Fibroblast of lung (primary cell): ENCODE measurements at places on chromosomes 5 and 9.

GRCh38 chr9:127755061-127756060 is 20.3 kb upstream of the TOR2A start:
- H3K4me3 ChIP-seq = no peak overlapping the region
- H3K27me3 ChIP-seq = peaks cover 33% of the 10 kb centered on the region
- H3K27ac ChIP-seq = no peak overlapping the region
- H3K4me1 ChIP-seq = no peaks in the 10 kb centered on the region
- DNase-seq = no peak

GRCh38 chr9:137552022-137552768 is 516 bp downstream of the MRPL41 start:
- H3K4me3 ChIP-seq = peak overlapping the region; percentile 81
- no peaks in the 10 kb centered on the region for H3K27me3 ChIP-seq

- no peaks in the 10 kb centered on the region for H3K27me3 ChIP-seq
- no peak overlapping the region for H3K4me3 ChIP-seq
- no peak overlapping the region for H3K27ac ChIP-seq
- H3K36me3 ChIP-seq = no peaks in the 10 kb centered on the region
Observed at GRCh38 chr5:135625961-135626360, 47.2 kb upstream of the CXCL14 start.

- H3K36me3 ChIP-seq = no peaks in the 10 kb centered on the region
- H3K27me3 ChIP-seq = no peaks in the 10 kb centered on the region
- no peak overlapping the region for H3K4me3 ChIP-seq
- H3K4me1 ChIP-seq = no peaks in the 10 kb centered on the region
- DNase-seq = peak; percentile 5
Observed at GRCh38 chr9:77304543-77304942, 127.2 kb downstream of the VPS13A start.

GRCh38 chr5:77991084-77991483 is 214.9 kb upstream of the TBCA start:
- H3K27me3 ChIP-seq = no peaks in the 10 kb centered on the region
- H3K4me1 ChIP-seq = no peaks in the 10 kb centered on the region
- no peak overlapping the region for H3K27ac ChIP-seq
- no peak overlapping the region for H3K4me3 ChIP-seq
- no peak for DNase-seq
- H3K36me3 ChIP-seq = no peaks in the 10 kb centered on the region

DNA sequence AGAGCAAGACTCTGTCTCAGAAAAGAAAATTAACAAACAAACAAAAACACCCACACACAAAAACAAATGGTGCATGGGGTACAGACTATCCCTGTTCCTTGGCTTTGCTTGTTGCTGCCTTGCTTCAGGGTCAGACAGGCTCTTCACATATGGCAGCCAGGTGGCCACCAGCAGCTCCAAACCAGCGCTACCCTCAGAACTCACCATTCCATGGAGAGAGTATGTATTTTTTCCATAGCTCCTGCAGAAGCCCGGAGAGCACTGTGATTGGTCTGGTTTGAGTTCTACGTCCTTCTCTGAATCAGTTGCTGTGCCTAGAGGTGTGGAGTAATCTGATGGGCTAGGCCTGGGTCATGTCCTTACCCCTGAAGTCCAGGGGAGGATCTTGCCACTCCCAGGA is 25.2 kb upstream of the HSPA9 start:
- peaks cover 2% of the 10 kb centered on the region for H3K4me1 ChIP-seq
- no peaks in the 10 kb centered on the region for H3K36me3 ChIP-seq
- peaks cover 16% of the 10 kb centered on the region for H3K27me3 ChIP-seq
- DNase-seq = no peak

- H3K27ac ChIP-seq = no peak overlapping the region
- H3K4me3 ChIP-seq = no peak overlapping the region
- no peaks in the 10 kb centered on the region for H3K4me1 ChIP-seq
Observed at GRCh38 chr5:176719113-176719739, 71.9 kb downstream of the TSPAN17 start.

DNA sequence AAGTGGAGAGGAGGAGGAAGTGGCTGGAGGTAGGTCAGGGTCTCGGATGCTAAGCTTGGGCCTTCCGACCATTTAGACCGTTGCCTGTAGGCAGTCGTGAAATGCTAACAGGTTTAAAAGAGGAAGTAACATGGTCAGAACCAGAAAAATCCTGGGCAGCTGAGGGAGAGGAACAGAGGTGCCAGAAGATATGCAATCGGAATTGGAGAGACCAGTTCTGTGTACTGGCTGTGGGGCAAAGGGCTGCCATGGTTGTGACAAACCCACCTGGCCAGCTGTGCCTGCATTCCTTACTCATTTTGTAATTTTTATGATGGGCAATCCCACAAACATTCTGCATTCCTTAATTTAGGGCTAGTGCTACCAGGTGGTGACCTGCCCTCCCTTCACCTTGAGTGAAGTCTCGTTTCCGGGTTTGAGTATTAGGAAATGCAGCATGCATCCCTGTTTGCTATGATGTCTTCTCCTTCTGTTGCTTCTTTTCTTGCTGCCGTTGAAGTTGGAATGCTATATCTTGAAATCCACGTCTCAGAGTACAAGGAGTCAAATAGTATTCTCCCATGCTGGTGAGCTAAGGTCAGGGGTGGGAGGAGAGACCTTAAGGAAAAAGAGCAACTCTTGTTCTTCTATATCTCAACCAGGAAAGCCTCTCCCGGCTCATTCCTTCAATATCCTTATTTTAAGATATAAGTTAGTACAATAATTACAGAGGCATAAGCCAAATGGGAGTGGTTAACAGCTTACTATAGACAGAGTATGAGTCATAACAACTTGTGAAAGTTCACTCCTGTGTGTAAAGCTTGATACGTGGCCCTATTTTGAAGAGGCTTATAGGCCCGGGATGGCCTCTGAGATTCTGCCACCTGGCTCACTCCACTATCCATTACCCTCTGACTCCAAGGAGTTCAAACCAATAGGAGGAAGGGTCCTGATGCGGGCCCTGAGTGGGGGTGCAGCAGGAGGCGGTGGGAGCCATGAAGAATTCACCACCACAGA is 37.0 kb downstream of the B4GALT1 start:
- DNase-seq = peak; percentile 62
- no peak overlapping the region for H3K27ac ChIP-seq
- no peaks in the 10 kb centered on the region for H3K27me3 ChIP-seq
- no peak overlapping the region for H3K4me3 ChIP-seq

- H3K27ac ChIP-seq = no peak overlapping the region
- H3K4me1 ChIP-seq = no peaks in the 10 kb centered on the region
- no peak overlapping the region for H3K4me3 ChIP-seq
- no peak for DNase-seq
- H3K27me3 ChIP-seq = no peaks in the 10 kb centered on the region
- no peaks in the 10 kb centered on the region for H3K36me3 ChIP-seq
Observed at GRCh38 chr5:32996336-32996735, 285.2 kb downstream of the NPR3 start.

GRCh38 chr5:1352231-1353219 is 7.6 kb upstream of the CLPTM1L start:
- H3K4me3 ChIP-seq = no peak overlapping the region
- H3K4me1 ChIP-seq = no peaks in the 10 kb centered on the region
- peaks cover 2% of the 10 kb centered on the region for H3K27me3 ChIP-seq

DNA sequence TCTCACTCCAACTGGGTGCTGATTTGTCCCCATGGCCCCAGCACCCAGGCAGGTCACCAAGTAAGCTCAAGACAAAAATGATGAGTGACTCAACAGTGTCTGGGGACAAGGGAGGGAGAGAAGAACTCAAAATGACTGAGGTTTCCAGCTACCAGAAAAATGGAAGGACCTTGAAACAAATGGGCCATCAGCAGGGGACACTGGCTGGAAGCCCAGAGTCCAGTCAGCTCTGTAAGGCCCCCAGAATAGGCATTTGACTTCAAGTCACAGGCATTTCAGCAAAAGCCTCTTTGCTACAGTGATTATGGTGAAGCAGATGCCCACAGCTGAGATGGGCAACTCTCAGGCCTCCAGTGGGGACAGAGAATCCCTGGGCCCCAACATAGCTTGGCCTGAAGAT is 139.0 kb upstream of the GABRP start:
- H3K27me3 ChIP-seq = no peaks in the 10 kb centered on the region
- DNase-seq = no peak
- H3K4me3 ChIP-seq = no peak overlapping the region
- no peaks in the 10 kb centered on the region for H3K36me3 ChIP-seq
- H3K27ac ChIP-seq = no peak overlapping the region

- DNase-seq = no peak
- peaks cover 3% of the 10 kb centered on the region for H3K36me3 ChIP-seq
- H3K27me3 ChIP-seq = no peaks in the 10 kb centered on the region
- no peak overlapping the region for H3K4me3 ChIP-seq
- peaks cover 4% of the 10 kb centered on the region for H3K4me1 ChIP-seq
Observed at GRCh38 chr9:122822056-122822455, 6.3 kb downstream of the PDCL start.

GRCh38 chr9:108546215-108546614 is 309.6 kb downstream of the ACTL7B start:
- H3K36me3 ChIP-seq = no peaks in the 10 kb centered on the region
- H3K4me1 ChIP-seq = no peaks in the 10 kb centered on the region
- no peak overlapping the region for H3K4me3 ChIP-seq

DNA sequence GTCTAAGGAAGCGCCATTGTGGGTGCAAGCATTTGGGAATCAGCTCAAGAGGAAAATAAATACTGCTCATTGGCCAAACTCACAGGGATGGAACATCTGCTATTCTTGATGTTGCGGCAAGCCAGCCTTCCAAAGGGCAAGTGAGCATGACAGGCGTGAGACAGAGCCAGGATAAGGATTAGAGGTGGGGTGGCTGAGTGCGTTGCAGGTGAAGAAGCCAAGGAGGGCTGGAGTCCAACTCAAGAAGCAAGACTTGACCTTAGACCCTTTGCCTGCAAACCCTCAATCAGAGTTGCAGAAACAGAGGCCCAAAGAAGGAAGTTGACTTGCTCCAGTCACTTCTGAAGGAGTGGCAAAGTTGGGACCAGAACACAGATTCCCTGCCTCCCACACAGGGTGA is 79.4 kb downstream of the WWC1 start:
- no peaks in the 10 kb centered on the region for H3K36me3 ChIP-seq
- no peak overlapping the region for H3K4me3 ChIP-seq
- peaks cover 7% of the 10 kb centered on the region for H3K4me1 ChIP-seq
- no peaks in the 10 kb centered on the region for H3K27me3 ChIP-seq
- no peak for DNase-seq

DNA sequence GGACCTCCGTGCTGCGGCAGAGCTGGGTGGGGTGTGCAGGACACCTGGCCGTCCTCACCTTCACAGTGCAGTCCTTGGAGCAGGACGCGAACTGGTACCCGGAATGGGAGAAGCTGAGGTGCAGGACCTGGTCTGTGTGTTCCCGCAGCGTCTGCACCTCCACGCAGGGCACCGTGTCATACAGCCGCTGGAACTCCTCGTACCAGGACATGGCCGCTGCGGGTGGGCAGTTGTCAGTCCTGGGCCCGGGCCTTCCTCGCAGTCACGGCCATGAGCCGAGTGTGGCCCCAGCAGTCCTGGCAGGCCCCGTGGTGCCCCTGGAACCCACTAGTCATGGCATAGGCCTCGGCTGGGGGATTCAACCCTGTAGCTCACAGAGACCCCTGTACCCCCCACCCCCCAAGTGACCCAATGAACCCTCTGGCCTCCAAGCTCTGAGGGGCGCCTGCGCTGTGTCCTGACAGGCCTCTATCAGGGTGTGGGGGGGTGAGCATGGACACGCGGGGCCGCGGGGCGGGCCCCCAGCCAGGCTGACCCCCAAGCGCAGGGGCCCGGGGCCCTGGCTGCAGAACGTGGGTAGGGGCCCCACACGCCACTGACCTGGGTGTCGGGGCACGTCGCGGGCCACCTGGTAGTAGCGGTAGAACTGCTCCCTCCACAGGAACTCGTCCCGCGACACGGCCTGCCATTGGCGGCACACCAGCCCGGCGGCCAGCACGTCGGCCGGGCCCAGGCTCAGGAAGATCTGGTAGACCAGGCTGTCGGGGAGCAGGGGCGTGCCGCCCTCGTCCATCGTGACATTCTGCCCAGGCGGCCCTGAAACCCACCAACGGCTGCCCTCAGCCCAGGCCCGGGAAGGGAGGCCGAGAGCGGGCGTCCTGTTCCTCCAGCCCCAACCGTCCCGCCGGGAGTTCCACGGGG is 987 bp downstream of the FBXW5 start:
- no peaks in the 10 kb centered on the region for H3K27me3 ChIP-seq
- peak overlapping the region; percentile 83 for H3K4me3 ChIP-seq
- peak overlapping the region; percentile 85 for H3K27ac ChIP-seq
- peaks cover 2% of the 10 kb centered on the region for H3K4me1 ChIP-seq

GRCh38 chr9:23542927-23543326 is 283.1 kb downstream of the ELAVL2 start:
- no peak for DNase-seq
- H3K4me3 ChIP-seq = no peak overlapping the region

DNA sequence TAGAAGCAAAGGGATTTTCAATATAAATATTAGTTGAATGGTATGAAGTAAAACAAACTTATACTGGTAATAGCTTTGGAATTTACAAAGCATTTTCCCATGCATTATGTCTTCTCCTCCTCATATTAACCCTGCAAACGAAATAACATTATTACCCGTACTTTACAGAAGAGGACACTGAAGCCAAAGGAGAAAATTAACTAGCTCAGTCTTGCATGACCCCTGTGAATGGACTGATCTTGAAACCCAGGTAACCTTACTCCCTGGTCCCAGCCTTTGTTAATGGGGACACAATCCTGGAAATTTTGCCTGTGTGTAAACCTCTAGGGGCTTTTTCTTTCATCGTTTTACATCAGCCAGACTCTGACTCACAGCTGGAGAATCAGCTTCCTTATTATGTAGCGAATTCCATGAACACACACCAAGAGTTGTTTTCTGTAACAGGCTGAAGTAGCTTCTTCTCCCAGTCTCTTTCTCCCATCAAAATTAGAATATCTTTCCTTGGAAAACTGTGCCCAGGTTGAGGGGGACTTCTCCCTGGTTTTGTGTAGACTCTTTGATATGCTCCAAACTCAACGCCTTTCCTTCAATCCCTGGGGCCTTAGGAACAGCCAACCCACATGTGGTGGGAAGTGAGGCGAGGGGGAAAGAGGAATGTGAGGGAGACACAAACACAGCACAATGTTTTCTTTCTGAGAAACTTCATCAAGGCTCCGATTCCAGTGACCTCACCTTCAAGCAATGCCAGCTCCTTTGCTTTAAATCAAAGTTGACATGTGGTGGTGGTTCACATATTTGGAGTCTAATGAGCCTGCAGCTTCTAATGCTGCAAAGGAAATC is 480.9 kb upstream of the PAPPA start:
- peak; percentile 97 for DNase-seq
- no peak overlapping the region for H3K4me3 ChIP-seq
- peaks cover 24% of the 10 kb centered on the region for H3K4me1 ChIP-seq

- H3K4me1 ChIP-seq = no peaks in the 10 kb centered on the region
- no peak overlapping the region for H3K27ac ChIP-seq
- H3K27me3 ChIP-seq = no peaks in the 10 kb centered on the region
- no peaks in the 10 kb centered on the region for H3K36me3 ChIP-seq
Observed at GRCh38 chr5:89246252-89246651, 363.3 kb upstream of the MEF2C start.

GRCh38 chr5:64145216-64145895 is 20.3 kb upstream of the RNF180 start:
- no peak for DNase-seq
- no peaks in the 10 kb centered on the region for H3K36me3 ChIP-seq
- H3K4me1 ChIP-seq = peaks cover 2% of the 10 kb centered on the region
- H3K27me3 ChIP-seq = no peaks in the 10 kb centered on the region
- no peak overlapping the region for H3K4me3 ChIP-seq
- no peak overlapping the region for H3K27ac ChIP-seq
